ENCODE measurements at places on chromosomes 16 and 17.
A peak's percentile ranks its signal among the peaks of the same experiment; 100 is the strongest.

GRCh38 chr17:1003633-1003971 lies 6.7 kb downstream of the TIMM22 start:
- no peak for DNase-seq

DNA sequence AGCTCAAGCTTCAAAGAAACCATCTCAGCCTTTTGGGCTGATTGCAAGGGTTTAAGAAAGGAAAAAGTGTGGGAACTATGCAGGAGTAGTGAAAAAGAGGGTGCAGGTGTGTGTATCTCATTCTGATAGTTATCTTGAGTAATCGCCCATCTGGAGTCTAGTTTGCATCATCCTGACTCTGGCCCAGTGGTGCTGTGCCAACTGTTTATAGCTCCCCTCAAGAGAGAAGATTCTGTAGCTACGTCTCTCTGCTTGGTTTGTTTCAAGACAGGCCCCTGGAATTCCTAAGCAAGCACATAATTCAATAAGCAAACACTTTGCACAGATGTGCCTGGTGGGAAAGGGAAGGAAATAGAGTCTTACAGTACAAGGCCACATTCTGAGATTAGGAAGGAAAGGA lies 144.4 kb downstream of the HAPSTR1 start:
- no peak for DNase-seq

GRCh38 chr17:4953451-4953961 lies 2.6 kb downstream of the ENO3 start:
- DNase-seq, result no peak

- DNase-seq, result no peak
Observed at GRCh38 chr16:72604375-72604774, 432.4 kb upstream of the PMFBP1 start.

DNA sequence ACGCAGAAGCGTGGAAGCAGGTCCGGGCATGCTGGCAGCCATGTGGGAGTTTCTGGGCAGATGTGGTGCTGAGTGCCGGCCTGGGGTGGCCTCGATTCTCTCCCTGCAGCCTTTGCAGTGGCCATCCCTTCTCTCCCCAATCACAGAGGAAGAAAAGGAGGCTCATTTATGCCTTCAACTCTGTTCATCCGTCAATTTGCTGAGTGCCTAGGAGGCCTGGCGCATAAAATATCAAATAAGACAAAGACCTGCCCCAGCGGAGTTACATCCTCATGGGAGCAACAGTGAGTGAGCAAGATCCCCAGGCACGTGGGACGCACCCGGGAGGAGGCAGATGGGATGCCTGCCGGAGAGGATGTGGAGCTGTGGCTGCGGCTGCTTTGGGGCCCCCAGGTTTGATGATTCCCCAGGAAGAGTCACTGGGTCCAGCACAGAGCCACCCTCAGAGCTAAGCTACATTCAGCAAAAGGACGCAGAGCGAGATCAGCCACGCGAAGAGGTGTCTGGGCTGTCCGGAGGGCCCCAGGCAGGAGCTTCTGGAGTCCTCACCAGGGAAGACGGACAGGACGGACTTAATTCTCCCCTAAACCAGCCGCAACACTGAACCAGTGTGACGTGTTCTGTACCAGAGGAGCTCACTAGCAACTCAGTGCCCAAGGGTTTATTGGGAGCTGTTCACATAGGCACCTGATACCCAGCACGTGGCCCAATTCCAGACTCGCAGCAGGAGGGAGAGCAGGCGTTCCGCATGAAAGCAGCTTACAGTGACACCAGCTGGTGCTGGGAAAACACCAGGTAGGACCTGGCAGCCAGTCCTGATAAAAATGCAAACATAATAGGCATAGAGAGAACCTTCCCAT lies 11.3 kb downstream of the CA5A start:
- DNase-seq, result no peak

GRCh38 chr16:83206426-83206825 lies 579.7 kb downstream of the CDH13 start:
- DNase-seq, result no peak

DNA sequence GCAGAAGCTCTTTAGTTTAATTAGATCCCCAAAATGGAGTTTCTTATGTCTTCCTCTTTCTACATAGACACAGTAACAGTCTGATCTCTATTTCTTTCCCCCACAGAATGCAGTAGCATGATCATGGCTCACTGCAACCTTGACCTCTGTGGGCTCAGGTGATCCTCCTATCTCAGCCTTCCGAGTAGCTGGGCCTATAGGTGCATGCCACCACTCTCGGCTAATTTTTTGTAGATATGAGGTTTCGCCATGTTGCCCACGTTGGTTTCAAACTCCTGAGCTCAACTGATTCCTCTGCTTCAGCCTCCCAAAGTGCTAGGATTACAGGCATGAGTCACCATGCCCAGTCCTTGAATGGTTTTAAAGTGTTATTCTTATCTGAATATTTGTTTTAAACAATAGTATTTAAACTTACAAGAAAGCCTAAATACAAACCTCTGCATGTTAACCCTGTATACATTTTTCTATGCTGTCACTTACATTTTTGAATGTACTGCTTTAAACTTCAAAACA lies 120.6 kb downstream of the GOSR1 start:
- no peak for DNase-seq

- peak; percentile 69 for DNase-seq
Observed at GRCh38 chr17:19728084-19728495, 11.7 kb upstream of the SLC47A2 start.

- DNase-seq, result no peak
Observed at GRCh38 chr16:23398987-23399805, 53.8 kb downstream of the COG7 start.

GRCh38 chr16:4519274-4520058 lies 19.1 kb downstream of the CDIP1 start:
- no peak for DNase-seq

- DNase-seq, result no peak
Observed at GRCh38 chr17:27376637-27377547, 79.4 kb upstream of the KSR1 start.

GRCh38 chr16:17026600-17027242 lies 444.0 kb downstream of the XYLT1 start:
- no peak for DNase-seq

DNA sequence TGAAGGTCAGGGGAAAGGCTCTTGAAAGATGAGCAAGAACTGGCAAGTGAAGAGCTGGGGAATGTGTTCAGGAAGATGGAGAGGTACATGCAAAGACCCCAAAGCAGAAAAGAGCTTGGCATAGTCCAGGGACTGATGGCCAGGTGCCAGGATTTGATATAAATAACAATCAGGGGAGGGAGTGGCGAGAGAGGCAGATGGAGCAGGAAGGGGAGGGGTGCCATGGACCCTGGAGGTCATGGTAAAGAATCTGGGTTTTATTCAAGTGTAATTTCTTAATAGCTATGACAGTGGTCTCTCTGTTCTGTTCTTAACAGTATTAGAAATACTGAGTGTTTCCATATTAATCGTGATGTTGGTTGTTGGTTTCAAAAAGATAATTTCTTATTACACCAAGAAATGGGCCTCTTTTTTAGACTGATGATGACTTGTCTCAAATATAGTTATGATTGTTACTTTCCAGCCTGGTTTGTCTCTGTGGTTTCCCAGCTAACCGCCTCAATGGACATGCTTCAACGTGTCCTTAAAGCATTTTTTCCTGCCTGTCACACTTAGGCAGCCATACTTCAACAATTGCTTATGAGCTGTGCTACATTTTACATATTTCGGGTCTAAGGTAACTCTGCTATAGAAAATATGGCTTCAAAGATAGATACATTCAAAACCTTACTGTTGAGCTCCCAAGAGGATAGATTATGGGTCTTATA lies 49.4 kb downstream of the MYH10 start:
- no peak for DNase-seq

- DNase-seq, result no peak
Observed at GRCh38 chr17:28716740-28717577, 709 bp downstream of the RAB34 start.

GRCh38 chr16:8358937-8359336 lies 231.4 kb downstream of the TMEM114 start:
- no peak for DNase-seq

- no peak for DNase-seq
Observed at GRCh38 chr16:47643323-47644000, 182.3 kb downstream of the PHKB start.

DNA sequence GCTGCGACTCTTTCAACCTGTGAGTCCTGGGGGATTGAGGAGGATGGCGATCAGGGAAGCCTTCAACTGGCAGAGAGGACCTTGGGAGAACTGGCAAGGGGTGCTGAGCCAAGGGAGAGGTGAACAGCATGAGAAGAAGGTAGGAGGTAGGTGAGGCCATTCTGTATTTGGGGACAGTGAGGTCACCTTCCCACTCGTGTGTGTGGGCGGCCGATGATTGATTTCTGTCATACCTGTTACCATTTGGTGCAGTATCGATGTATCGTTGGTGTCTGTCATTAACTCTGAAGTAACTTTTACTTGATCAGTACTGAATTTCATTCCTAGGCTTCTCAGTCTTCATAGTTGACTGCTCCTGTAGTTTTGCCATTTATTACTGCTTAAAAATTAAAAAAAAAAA lies 3.8 kb downstream of the ARSG start:
- DNase-seq, result no peak

DNA sequence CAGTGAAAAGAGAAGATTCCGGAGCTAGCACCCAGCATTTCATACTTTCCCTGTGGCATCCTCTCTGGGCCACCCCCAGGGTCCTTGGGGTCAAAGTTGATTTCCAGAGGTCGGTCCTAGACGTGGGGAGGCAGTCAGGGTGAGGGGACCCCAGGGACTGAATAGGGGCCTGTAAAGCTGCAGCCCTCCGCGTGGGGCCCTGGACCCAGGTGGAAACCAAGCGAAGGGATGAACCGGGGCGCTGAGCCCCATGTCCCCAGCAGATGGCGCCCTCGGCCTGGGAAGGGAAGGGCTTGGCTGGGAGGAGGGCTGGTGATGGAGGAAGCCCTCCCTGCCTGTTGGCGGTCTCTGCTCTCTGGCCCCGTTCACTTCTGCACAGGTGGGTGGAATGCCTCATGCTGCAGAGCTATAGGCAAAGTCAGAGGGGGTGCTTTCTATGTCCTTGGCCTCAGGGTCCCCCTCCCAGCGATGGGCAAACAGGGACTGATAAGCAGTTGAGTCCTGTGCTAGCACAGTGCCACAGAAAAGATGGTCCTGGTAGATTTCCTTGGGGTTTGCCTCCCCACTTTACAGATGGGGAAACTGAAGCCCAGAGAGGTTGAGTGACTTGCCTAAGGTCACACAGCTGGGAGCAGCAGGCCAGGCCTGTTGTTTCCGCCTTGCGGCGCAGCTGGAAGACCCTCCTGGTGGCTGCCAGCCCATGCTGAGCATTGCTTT lies 163.4 kb upstream of the CIBAR2 start:
- DNase-seq, result peak; percentile 69

GRCh38 chr17:16313139-16314090 lies 39.9 kb downstream of the CENPV start:
- DNase-seq, result no peak

DNA sequence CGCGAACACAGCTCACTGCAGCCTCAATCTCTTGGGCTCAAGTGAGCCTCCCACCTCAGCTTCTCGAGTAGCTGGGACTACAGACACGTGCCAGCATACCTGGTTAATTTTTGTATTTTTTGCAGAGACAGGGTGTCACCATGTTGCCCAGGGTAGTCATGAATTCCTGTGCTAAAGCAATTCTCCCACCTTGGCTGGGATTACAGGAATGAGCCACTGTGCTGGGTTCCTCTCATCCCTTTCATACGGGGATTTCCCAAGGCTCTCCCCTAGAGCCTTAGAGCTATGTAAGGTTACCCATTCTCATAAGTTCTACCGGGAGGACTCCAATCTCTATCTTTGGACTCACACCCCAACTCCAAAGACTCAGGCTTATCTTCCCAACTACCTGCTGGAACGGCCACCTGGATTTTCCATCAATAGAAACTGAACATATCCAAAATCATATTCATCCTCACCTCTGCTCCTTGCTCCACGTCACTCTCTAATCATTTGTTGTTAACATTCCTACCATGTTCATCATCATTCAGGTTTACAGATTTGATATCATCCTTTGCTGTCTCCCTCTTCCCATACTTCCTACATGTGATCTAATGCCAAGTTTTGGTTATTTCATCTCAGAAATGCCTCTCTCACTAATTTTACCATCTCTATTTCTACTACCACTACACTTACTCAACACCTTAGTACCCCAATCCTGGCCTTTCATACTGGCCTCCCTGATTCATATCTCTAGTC lies 92.5 kb downstream of the NCOR1 start:
- no peak for DNase-seq

DNA sequence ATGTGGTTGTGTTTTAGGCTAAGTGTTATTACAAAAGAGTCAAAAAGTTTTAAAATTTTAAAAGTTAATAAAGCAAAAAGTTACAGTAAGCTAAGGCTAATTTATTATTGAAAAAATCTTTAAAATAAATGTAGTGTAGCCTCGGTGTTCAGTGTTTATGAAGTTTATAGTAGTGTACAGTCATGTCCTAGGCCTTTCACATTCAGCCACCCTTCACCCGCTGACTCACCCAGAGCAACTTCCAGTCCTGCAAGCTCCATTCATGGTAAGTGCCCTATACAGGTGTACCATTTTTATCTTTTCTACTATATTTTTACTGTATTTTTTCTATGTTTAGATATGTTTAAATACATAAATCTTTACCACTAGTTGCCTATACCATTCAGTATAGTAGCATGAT lies 98.5 kb upstream of the RPRML start:
- no peak for DNase-seq

DNA sequence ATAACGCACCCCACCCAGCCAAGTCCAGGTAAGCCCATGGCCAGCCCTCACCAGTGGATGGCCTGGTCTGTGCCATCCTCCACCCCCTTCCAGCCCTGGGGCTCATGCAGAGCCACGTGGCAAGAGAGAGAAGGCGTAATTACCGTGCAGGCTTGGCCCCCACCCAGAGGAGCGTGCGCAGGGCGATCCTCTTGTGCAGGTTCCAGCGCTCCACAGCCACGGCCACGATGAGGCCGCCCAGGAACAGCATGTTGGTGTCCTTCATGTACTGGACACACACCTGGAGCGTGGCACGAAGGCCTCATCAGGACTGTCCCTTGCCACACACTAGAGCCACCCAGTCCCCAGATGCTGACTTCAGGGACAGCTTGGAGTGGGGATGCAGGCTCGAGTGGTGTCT lies 6.7 kb downstream of the SLC13A5 start:
- no peak for DNase-seq

GRCh38 chr16:19071811-19072777 lies 4.7 kb downstream of the COQ7 start:
- DNase-seq, result no peak

- DNase-seq, result no peak
Observed at GRCh38 chr17:49725452-49726130, 17.8 kb upstream of the SLC35B1 start.

DNA sequence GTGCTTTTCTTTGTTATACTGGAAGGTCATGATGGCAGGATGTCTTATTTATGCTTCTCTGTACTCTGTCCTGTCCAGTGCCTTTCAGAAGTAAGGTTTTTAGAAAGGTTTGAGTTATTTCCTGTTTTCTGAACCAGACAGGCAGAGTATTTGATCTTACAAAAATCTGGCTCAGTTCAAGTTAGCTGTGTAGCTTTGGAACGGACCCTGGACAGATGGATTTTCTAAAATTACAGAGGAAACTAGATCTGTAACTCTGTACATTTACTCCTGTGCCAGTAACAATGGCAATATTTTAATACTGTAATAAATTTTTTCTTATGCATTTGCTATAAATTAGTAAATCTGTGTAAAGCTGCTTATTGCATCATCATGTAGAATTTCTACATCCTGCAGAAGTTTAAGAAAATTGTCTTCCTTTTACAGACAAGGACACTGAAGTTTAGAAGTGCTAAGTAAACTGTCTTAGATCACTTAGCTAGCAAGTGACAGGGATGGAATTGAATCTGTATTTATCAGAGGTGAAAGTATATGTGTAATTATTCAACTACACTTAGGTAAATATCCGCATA lies 347.6 kb downstream of the WWOX start:
- no peak for DNase-seq

- DNase-seq, result no peak
Observed at GRCh38 chr16:7321661-7322060, 11.0 kb upstream of the RBFOX1 start.

- no peak for DNase-seq
Observed at GRCh38 chr17:289409-289808, 63.2 kb downstream of the RPH3AL start.

Measured in anterior cingulate cortex (tissue), 58 donors.